ENCODE measurements at places on chromosomes 6 and 20.

- DNase-seq, result peak; percentile 16
Measured at GRCh38 chr6:106799031-106799894, 169.9 kb downstream of the QRSL1 start.

DNA sequence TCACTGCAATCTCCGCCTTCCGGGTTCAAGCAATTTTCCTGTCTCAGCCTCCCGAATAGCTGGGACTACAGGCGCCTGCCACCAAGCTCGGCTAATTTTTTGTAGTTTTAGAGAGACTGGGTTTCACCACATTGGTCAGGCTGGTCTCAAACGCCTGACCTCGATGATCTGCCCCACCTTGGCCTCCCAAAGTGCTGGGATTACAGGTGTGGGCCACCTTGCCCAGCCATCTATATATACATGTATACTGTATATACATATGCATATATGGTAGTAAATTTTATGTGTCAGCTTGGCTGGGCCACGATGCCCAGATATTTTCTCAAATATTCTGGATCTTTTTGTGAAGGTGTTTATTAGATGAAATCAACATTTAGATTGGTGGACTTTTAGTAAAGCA lies 18.8 kb downstream of the RBL1 start:
- no peak for DNase-seq

- DNase-seq, result no peak
Measured at GRCh38 chr6:112956696-112957535, 609.8 kb downstream of the RFPL4B start.

GRCh38 chr20:7703551-7703961 lies 236.7 kb downstream of the HAO1 start:
- DNase-seq, result no peak

All from activated T-cell treated with anti-CD3 and anti-CD28 coated beads, Interleukin-2, amount 50 U/mL, for 48 hours (primary cell).